Stimulated activated CD8-positive, alpha-beta memory T cell treated with anti-CD3 and anti-CD28 coated beads, Interleukin-4, amount 100 ng/mL, for 1 hour (primary cell): ENCODE measurements at places on chromosomes 2 and 18.

GRCh38 chr2:79619976-79620375 is 107.1 kb downstream of the CTNNA2 start:
- DNase-seq = no peak

GRCh38 chr2:66084948-66085590 is 349.9 kb upstream of the MEIS1 start:
- no peak for DNase-seq

GRCh38 chr2:224722250-224722649 is 6.1 kb upstream of the CCDC195 start:
- DNase-seq = no peak

GRCh38 chr2:203763938-203764664 is 57.7 kb downstream of the CD28 start:
- no peak for DNase-seq

DNA sequence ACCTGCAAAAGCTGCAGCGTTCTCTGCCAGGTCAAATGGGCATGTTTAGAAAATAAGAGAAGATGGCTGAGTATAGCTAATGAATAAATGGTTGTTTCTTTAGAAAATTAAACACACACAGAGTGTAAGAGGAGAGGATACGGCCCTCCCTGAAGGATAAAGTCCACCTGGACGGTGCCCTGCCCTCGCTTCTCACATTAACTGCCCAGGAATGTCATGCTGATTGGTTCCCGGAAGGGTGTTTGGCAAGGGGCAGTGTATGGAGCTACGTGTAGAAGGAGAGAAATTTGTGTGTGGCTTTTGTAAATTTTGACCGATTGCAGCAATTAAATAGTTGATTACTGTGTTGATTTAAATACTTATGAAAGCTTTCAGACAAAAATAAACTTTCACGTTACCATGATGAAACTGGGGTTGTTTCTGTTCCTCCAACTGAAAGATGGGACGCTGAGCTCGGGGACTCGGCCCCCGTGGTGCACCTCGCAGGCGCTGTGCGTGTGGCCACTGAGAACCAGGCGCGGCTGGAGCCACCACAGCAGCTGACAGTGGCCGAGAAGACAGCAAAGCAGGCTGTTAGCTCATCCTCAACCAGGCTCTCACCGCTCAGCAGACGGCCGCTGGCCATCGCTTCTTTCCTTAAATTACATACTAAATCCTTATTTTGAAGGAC is 22.7 kb downstream of the MPPE1 start:
- no peak for DNase-seq

GRCh38 chr2:143171817-143172216 is 42.6 kb downstream of the ARHGAP15 start:
- DNase-seq = no peak

DNA sequence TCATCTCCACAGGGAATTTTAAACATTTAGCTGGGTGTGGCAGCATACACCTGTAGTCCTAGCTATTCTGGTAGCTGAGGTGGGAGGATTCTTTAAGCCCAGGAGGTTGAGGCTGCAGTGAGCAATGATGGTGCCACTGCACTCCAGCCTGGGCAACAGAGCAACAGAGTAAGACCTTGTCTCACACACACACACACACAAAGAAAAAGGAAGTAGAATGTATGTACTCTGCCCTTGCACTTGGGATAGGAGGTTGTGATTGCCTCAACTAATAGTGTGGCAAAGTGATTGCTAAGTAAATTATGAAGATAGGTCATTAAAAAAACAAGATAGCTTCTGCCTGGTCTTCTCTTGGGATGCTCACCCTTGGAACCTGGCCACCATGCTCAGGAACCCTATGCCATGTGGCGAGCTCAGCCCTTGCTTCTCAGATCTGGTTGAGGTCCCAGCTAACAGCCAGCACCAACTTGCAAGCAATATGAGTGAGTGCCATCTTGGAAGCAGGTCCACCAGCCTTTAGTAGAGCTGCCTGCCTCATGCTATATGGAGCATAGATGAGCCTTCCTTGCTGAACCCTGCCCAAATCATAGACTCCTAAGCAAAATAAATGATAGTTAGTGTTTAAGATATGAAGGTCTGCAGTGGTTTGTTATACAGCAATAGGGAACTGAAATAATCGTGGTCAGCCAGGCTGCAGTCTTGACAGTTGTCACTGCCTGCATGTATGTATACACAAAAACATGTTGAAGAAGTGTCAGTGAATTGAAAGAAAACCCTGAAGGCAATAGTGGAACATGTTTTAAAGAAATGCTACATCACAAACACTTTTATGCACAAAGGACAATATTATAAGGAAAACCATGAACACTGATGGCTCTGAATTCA is 30.1 kb upstream of the PNO1 start:
- DNase-seq = no peak

GRCh38 chr2:119697290-119698020 is 18.5 kb downstream of the TMEM177 start:
- no peak for DNase-seq

DNA sequence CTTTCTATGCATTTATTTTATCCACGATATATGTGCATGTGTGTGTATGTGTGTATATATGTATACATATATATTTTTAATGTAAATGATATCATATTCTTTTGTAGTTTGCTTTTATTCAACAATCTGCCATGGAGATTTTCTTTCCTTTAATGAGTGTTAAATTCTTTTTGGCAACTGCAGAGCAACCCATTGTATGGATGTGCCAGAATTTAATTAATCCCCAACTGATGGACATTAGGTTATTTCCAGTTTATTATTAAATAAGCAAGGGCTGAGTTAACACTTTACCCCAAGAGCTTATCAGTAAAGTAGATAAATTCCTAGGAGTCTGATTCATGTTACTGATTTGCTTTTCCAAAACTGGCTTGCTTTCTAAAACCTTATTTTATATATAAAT is 58.9 kb upstream of the CD28 start:
- no peak for DNase-seq

DNA sequence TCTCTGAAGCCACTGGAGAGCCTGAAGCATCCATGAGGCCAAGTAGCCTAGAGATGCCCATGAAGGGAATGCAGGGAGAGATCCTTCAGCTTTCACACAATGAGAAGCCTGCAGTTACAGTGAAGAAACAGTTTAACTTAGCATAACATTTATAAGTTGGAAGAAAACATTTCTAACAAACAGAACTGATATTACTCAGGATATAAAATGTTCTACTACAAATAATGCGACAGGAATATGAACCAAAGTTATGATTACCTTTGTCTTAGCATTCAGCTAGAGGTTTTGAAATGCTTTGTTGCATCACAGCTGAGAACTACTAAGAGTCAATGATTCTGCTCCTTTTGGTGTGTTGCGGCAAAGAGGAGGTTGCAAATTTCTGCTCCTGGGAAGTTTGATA is 6.9 kb upstream of the KYNU start:
- DNase-seq = no peak

DNA sequence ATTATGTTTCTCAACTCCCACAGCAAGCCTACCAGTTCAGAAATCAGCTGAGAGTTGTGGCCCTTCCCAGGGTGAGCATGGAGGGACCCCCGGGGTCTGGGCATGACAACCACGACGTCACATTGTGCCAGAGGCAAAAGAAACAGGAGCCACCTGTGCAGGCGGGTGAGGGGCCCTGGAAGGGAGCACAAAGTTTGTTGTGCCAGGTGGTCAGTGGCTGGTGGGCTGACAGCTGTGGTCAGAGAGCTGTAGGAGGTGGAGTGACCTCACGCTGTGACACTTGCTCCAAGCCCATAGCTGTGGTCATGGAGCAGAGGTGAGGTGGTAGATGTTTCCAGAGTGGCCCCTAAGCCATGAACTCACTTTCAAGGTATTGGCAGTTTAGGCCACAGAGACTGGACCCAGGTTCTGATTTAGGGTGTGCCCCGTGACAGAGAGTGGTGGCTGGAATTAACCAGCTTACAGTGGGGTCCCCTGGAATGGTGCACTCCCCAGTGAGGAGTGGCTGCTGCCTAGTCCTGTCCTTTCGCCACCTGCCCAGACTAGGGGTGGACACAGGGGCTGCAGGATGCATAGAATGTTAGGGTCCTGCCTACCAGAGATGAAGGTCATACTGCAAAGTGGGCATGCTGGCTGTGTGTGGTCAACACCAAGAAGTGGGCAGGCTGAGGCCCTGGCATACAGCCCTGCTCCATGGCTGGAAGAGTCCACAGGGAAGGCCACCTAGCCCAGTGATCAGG is 136.4 kb downstream of the GLI2 start:
- DNase-seq = no peak

DNA sequence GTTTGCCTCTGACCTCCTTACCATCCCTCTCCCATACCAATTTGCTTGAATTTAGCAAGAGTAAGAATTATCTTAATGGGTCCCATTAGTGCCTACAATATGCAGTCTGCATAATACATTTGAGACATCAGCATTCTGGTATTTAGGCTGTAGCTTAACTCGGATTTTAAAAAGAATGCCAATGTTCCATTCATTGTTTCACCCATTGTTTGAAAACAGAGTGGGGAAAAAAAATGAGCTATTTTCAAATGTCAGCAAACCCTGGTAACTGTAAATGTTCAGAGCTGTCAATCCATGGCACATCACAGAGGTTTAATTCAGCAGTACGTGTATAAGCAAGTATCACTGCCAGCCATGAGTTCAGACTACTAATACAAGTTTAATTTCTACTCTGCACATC is 61.9 kb upstream of the TSPYL6 start:
- DNase-seq = no peak

DNA sequence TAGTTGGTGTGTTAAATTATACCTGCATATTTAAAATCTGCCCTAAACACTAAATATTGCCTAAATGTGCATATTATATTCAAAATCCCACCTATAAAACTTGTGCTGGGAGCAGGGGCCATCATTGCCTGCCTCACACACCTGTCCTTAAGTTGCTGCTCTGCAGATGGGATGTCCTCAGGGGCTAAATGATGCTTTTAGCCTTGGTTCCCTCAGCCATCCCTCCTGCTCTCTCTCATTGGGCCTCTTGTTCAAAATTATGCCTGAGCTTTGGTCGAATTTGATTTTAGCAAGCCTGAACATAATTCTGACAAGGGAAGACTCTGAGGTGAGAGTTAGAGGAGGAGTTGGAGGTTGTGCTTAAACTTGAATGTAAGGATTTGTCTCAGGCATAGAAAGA is 318.3 kb upstream of the RAB12 start:
- no peak for DNase-seq

- DNase-seq = no peak
These were observed 784.9 kb downstream of the EPHA4 start for GRCh38 chr2:220787251-220787650.

DNA sequence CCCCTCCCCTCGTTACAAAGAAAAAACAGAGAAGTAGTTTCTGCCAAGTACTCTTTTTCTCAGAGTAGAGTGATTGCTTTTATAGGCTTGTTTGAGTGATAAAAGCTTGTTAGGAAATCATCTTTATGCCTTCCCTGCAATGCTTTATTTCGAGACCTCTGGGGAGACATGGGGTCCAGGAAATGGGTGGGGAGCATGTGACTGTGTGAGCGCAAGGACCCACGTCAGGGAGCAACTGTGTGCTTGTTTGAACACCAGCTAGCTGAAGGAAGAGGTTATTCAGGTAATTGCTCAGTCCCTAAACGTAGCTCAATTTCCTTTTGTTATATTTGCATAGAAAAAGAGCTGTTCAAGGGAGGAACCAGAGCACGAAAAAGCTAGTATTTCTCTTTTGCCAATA is 187.3 kb downstream of the FAM210A start:
- peak; percentile 19 for DNase-seq

- no peak for DNase-seq
These were observed 1.6 kb upstream of the ADRA2B start for GRCh38 chr2:96117701-96118588.

DNA sequence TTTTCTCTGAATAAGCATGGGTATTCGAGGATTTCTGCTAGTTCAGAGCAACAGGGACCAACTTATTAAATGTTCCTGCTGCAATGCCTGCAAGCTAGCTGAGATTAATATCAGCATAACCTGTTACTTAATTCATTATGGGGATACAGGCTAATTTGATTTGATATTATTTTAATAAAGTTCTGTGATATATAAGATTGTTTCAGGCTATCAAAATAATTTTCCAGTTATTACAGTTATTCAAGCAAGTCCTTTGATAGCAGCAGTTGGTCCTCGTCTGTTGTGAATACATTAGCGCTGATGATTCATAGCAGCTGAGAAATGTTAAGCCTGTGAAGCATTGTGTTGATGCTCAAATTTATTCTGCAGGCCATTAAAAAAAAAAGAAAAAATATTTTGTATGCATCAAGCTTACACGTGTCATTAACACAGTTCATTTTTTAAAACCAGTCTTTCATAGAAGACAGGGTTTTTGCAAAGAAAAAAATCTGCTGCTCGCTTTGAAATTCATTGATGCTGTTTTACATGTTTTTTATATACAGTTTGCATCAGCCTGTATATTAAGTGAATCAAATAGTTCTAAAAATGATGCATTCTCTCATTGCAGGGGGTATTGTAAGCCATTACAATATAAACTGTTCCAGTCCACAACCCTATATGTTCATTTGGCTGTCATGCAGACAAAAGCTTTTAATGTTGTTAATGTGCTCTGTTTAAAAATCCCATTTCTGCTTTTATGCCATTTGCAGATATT is 482.5 kb downstream of the BCL11A start:
- no peak for DNase-seq

GRCh38 chr2:152825834-152826233 is 107.4 kb downstream of the ARL6IP6 start:
- no peak for DNase-seq

DNA sequence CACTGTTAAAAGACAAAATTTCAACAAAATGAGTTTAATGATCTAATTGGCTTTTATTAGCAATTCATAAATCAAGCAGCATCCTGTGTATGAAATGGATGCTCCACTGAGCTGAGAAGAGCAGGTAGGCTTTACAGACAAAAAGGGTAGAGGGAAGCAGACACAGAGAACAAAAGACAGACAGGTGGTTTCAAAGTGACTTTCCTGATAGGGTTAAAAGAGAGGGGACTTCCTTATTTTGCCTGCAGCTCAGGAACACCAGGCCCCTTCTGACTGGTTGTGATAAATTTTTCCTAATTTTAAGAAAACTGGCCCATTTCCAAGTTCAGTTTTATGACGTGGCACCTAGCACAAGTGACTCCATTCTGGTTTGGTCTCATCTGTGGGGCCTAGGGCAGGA is 11.9 kb downstream of the TEX51 start:
- DNase-seq = no peak

DNA sequence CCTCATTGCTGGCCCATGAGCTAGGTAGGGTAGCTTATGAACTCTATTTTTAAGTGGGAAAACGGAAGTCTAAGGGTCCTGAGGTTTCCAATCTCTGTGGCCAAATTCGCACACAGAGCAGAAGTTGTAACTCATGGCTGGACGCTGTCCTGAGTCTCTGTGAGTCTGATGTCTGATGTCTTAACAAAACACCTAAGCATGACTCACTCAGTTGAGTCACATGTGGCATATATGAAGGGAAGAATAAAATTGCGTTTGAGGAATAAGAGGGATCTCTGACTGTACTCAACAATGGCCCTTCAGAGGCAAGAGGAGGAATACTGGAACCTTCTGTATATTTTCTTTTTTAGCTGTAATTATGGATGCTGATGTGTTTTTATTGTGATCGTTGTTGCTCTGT is 569.7 kb downstream of the RIT2 start:
- DNase-seq = no peak

GRCh38 chr2:13638181-13638580 is 921.4 kb downstream of the TRIB2 start:
- no peak for DNase-seq

GRCh38 chr18:48348739-48349138 is 60.4 kb downstream of the ZBTB7C start:
- DNase-seq = no peak

GRCh38 chr18:60411715-60412114 is 39.1 kb upstream of the MC4R start:
- DNase-seq = no peak
